Left hindlimb (tissue), 1 donor: ENCODE measurements at places on chromosomes 3 and 15.
A peak's percentile ranks its signal among the peaks of the same experiment; 100 is the strongest.

- DNase-seq, result no peak
Measured at GRCh38 chr3:17154941-17155340, 270.2 kb downstream of the PLCL2 start.

DNA sequence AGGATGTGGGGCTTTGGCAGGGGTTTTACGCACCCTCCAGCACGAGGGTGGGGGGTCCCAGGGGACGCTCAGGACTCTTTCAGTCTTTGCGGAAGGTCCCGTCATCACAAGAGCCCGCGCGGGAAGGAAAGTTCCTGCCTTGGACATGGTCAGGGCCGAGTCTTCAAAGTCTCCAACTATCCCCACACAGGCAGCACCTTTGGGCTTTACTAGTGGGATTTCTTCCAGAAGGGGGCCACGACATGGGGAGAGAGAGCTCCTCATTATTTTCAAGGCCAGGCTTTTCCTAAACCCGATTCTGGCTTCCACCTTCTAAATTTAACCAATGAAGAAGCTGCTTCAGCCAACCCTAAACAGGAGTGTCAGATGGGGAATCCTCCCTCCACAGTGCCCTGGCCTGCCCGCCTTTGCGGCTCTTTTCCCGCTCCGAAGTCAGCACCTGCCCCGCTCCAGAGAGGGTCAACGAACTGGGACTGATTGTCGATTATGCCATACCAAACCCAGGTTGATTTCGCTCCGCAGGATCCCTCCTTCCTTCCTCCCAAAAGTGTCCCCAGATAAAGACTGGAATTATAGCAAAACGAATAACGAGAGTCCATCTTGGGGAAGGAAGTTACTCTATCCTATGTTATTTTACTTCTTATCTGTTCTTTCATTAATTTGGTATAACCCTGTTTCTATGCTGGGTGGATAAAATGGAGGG lies 11.0 kb downstream of the SHOX2 start:
- peak; percentile 61 for DNase-seq

GRCh38 chr3:184656829-184657681 lies 54.8 kb downstream of the MAGEF1 start:
- DNase-seq, result peak; percentile 57

- no peak for DNase-seq
Measured at GRCh38 chr3:188906236-188906635, 265.5 kb upstream of the TPRG1 start.

DNA sequence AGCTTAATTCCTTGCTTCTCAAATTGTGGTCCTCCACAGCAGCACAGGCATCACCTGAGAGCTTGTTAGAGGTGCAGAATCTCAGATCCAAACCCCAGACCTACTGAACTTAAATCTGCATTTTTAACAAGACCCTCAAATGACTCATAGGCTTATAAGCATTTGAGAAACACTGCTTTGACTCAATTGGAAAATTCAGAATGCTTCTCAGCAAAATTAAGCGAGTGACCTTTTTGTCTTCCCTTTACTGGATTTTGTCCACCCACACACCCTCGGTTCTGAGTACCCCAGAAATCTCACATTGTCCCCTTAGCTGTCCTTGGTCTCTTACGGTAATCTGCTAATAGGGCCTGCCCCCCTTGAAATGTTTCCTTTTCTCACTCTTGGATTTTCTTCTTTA lies 17.9 kb downstream of the CD80 start:
- no peak for DNase-seq

GRCh38 chr3:134231131-134231530 lies 19.5 kb downstream of the RYK start:
- no peak for DNase-seq

DNA sequence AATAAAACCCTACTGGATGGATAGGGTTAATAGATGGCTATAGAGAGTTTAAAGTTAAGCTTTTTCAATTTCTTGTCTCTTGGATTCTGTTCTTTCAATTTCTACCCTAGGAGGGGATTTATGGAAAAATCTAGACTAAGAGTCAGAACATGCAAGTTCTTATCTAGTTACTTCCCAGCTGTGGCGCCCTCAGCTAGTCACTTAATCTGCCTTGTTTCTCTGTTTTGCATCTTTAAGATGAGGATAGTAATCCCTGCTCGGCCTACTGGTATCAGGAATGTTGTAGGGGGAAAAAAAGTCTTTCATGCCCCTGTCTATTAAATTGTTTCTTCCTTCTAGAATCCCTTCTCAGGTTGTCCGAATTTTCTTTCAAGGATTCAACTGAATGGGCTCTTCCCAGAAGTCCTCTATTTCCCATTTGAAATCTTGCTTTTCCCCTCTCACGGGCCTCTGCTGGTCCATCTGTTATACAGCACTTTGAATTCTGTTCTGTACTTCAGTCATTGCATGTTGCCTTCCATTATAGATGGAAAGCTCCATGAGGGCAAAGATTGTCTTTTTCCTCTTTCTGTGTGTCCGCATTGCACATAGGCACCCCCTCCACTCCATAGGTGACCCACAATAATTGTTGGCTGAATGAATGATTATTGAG lies 4.4 kb downstream of the KCTD6 start:
- no peak for DNase-seq

GRCh38 chr3:11140030-11140712 lies 14.1 kb upstream of the HRH1 start:
- DNase-seq, result peak; percentile 58

DNA sequence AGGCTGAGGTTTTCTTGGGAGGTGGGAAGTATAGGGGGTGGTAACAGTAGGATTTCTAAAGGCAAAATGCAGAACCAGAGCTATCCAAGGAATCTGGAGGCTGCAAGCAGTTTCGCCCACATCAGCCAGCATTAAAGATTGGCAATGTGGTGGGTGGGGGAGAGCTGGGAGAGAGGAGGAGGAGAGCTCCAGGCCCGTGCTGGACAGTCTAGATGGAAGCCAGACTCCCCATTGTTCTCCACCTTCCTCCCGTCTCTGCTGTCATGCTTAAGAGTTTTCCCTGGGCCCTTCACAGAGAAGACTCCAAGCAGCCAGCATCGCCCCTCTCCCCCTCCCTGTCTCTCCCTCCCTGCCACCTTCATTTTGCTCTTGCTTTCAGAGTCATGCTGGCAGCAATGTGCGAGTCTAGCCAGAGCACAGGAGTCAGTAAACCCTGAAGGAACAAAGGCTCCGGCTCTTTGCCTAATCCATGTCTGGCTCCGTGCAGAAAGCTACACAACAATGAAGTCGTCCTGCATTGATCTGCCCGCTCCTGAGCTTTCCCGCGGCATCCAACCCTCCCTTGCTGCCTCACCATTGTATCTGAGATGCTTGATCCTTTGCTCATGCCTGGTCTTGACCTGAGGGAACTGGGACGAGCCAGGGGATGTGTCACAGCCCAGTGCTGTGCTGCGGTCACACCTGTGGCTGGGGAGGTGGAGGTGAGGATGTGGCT lies 282.9 kb downstream of the NTRK3 start:
- no peak for DNase-seq

- DNase-seq, result no peak
Measured at GRCh38 chr3:114122027-114122709, 56.7 kb downstream of the DRD3 start.
